ENCODE measurements at places on chromosomes 2 and 18. TPM values are rescaled to one million over a fixed set of nuclear protein-coding genes. Genes with fewer than 3 reads are reported as not detected.
A peak's percentile ranks its signal among the peaks of the same experiment; 100 is the strongest.

The TMEM214 gene
- 29.3 TPM for total RNA-seq

The FSHR gene
- total RNA-seq: 0.05 TPM

The TRIB2 gene
- total RNA-seq: 9.9 TPM

The HOXD12 gene
- not detected for total RNA-seq

The CFC1 gene
- total RNA-seq: not detected

The FBLN7 gene
- total RNA-seq: 0.15 TPM

The G6PC2 gene
- total RNA-seq: not detected

The CABLES1 gene
- total RNA-seq: 4.7 TPM

The CHAC2 gene
- total RNA-seq: 10.8 TPM

The SP5 gene
- total RNA-seq: 0.69 TPM

GRCh38 chr2:199527071-199527470 is 69.3 kb upstream of the SATB2 start:
- no peak for DNase-seq

- DNase-seq: peak; percentile 63
Measured at GRCh38 chr2:1685957-1686783, 58.1 kb downstream of the PXDN start.

- no peak for DNase-seq
Measured at GRCh38 chr2:212384027-212384426, 154.6 kb downstream of the ERBB4 start.

DNA sequence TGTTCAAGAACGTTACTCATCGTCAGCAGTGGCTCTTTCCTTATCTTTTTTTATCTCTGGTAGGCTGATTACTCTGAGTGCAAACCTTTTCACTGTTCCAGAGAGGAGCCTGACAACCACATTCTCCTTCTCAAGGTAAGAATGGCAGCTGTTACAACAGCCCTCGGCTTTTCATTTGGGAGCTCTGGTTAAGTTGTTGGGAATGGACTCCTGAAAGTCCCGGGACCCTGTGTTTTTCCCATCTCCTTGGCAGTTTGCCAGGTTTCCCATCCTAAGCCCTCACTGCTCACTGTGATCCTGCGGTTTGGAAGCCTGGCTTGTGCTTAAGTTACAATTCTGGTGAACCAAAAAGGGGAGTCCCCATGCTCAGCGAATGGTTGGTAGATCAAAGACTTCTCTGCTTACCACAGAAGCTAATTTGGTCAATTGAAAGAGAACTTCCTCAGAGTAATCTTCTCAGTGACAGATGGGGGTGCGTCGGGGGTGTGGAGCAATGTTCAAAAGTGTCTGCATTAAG is 122.3 kb downstream of the LYPD6B start:
- peak; percentile 63 for DNase-seq

DNA sequence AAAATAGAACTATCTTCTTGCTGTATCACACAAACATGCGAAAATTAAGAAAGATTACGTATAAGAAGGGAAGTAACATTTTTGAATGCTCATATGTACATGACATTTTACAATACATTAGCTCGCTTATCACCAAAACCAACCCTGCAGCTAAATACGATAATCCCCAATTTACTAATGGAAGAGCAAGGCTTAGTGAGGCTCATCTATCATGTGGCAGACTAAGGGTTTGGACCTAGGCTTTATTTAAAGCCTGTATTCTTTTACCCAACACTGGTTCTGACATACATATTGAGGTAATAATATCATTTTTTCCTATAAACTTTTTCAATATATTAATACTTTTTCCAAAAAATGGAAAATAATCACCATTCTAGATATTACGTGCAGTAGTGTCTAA is 116.8 kb upstream of the TTC39C start:
- no peak for DNase-seq

- peak; percentile 100 for DNase-seq
Measured at GRCh38 chr18:60053747-60054304, 154.0 kb downstream of the PMAIP1 start.

DNA sequence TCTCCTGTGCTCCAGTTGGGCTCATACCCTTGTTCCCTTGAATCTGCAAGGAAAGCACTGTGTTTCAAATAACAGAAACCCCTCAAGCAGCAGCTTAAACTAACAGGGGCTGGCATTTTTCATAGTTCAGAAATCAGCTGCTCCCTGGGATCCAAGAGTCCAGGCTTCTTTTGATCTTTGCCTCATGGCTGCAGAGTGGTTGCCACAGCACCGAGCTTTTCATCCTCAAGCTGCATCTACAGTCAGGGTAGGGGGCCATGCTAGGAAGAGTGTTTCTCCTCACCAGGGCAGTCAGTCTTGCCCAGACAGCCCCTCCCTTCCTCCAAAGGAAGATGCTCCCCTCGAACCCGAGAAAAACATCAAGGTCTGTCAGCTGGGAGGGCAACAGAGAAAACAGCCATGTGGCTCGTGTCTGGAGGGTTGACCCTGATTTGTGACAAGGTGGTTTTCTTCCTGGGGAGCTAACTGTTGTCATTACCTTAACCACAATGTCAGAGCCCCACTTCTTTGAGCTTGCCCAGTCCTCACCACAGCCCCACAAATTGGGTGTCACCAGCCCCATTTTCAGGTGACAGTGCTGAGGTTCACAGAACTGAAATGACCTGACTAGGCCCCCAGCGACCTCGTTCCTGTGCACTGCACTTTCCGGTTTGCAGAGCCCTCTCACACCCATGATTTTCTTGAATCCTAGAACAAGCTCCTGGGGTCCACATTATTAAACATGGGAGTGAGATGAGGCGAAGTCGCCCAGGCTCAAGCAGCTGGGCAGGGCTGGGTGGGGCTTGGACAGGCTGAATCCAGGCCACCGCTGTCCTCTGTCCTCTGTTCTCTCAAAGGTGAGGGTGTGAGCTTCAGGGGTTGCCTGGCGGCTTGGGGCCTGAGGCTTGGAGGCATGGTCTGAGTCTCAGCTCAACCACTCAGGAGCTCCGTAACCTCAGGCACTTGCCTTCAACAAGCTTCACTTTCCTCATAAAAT is 21.9 kb downstream of the ATOH8 start:
- DNase-seq: no peak

GRCh38 chr18:6731222-6731596 is 1.7 kb downstream of the ARHGAP28 start:
- peak; percentile 25 for DNase-seq

DNA sequence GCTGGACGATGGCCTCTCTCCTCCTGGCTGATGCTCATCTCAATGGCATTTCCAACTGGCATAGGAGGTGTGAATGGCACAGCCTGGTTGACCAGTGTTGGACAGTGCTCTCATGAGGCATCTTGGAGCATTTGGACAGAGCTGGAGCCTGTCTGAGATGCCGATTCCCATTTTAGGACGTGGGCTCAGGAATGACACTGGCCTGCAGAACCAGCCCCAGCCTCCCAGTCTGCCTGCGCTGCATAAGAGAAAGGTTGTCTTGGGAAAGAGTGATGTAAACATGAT is 118.2 kb upstream of the COPS8 start:
- no peak for DNase-seq

- DNase-seq: no peak
Measured at GRCh38 chr2:160061533-160061932, 882 bp downstream of the PLA2R1 start.

- DNase-seq: no peak
Measured at GRCh38 chr2:54261537-54261936, 5.5 kb upstream of the TSPYL6 start.

DNA sequence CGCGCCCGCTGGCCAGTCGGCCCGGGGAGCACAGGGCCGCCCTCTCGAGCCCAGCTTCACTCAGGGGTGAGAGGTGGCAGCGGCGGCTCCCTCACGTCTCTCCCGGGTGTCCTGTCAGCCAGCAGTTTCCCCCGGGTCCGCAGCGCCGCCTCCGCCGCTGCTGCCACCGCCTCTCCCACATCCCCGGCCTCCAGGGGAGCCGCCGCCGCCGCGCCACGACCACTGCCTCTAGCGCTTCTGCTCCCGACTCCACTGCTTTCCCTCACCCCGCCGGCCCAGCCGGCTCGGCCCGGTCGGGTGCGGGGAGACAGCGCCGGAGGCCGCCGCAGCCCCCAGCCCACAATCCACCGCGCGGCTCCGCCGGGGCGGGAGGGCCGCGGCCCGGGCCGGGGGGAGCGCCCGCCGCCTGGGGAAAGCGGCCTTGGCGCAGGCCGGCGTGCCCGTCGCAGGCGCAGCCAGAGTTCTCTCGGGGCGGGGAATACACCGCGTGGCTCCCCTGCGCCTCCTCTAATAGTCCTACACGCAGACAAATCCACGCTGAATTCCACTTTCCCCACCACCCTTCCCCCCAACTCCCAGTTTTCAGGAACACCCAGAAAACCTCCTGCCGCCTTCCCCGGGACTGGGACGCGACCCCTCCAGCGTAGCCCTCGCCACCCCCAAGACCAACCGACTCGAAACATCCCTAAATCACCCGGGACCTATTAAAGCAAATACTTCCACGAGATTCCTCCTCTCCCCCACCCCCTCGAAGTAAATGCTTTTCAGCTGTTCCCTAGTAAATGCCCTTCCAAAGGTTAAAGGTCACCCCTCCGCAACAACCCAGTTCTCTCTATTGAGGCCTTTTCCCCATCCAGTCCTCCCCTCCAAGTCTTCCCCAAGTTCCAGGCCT is at the start of gene VPS54:
TSS of gene VPS54 (minus strand) at position 346 of the 892 bp plus-strand sequence. CDS start 35,429 bp downstream, outside the sequence.
- no peak for DNase-seq

DNA sequence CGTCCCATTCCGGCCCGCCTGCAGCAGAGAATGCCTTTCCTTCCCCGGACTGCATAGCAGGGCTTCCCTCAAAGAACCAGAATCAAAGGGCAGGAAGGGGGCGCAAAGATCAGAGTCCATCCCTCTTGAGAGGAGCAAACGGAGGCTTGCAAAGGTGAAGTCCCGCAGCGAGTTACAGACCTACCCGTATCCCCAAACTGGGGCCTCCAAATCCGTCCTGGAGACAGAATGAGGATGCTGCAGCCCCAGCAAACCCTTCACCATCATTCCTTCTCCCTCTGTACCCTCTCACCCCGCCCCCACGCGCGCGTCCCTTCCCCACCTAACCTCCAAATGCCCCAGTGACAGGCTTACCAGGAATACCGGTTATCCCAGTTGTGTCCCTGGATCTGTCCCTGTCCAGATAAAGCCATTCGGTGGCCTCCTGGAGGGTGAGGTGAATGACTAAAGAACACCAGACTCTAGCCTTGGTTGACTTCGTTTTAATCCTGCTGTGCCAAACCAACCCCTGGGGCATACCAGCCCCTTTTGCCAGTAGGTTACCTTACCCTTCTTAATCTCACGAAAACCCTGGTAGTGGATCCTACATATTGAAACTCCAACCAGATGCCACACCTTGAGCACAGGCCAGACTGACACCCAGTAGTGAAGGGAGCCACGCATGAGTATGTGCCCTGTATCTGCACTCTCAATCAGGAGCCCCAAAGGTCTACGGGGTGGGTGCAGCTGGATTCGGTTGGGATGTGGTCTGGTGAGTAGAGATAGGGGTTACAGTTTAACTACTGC is 961 bp upstream of the SLC40A1 start:
- DNase-seq: no peak

DNA sequence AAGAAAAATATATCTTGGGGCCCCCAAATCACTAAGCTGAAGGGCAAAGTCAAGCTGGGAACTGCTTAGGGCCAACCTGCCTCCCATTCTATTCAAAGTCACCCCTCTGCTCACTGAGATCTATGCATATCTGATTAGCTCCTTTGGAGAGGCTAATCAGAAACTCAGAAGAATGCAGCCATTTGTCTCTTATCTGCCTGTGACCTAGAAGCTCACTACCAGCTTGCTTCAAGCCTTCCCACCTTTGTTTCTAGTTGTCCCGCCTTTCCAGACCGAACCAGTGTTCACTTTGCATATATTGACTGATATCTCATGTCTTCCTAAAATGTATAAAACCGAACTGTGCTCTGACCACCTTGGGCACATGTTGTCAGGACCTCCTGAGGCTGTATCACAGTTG is 479.4 kb downstream of the METTL4 start:
- no peak for DNase-seq

GRCh38 chr18:55179835-55180234 is 220.6 kb upstream of the CCDC68 start:
- DNase-seq: no peak

GRCh38 chr2:127197475-127198385 is 22.4 kb downstream of the CYP27C1 start:
- DNase-seq: peak; percentile 57

DNA sequence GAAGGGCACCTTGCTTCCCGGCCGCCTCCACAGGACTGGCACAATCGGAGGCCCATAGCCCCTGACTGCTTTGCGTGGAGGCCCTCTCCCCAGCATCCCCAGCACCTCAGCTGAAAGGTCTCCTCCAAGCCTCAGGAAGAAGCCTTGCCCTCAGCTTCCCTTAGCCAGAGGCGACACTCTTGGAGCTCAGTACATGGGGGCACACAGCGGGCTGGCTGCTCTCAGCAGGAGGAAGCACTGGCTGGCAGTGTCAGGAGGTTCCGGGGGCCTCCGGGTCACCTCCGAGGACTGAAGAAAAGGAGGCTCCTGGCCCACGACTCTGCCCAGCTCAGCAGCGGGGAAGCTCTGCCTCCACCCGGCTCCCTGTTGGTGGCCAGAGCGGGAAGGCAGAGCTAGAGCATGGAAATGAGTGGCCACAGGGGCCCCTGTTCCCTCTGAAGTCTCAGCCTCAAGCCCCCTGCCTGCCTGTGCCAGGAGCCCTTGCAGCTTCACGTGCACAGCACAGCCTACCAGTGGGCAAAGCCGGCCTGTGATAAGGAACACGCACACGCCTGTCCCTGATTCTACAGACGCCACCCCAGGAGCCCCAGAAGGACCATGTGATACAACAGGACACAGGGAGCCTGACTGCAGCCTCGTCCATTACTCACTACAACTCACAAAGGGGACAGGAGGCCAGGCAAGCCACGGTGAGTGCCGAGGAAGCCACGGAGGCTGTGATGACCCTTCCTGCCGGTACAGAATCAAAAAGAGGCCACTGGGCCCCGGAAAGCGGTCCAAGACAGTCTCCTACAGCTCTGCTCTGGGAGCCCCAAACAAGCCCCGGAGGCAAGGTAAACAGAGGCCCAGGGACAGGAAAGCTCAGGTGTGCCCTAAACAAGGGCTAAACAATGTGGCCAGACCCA is 15.5 kb downstream of the HDAC4 start:
- no peak for DNase-seq

GRCh38 chr2:126639276-126639675 is 16.7 kb upstream of the GYPC start:
- DNase-seq: no peak

- DNase-seq: no peak
Measured at GRCh38 chr2:178683877-178684276, 123.3 kb downstream of the TTN start.

DNA sequence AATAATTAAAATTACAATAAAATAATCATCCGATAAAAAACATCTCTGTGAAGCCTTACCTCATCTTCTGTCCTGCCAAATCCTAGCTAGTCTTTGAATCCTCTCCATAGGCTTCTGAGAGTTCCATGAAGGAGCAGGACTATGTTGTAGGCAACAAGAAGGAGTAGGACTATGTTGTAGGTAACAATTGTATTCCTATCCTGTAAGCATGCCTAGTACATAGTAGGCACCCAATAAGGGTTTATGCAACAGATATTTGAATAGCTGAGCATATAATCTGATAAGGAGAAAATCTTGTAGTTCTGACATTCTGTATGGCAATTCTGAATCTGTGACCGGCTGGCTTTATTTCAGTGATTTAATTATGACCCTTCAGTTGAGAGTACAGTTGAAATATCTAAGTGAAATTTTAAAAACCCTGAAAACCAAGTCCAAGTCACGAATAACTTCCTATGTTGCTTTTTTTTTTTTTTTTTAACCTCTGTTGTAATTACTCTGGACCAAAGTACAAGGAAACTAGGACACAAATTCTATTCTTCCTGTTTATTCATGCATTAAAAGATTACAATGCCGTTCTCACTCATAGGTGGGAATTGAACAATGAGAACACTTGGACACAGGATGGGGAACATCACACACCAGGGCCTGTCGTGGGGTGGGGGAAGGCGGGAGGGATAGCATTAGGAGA is 27.8 kb downstream of the VWA3B start:
- peak; percentile 74 for DNase-seq

GRCh38 chr2:133711806-133712205 is 143.5 kb upstream of the NCKAP5 start:
- DNase-seq: no peak
